GM13976 (cell line): ENCODE measurements at places on chromosomes 1 and 21.

- DNase-seq = no peak
Observed at GRCh38 chr1:3073489-3074296, 4.7 kb downstream of the PRDM16 start.

GRCh38 chr1:10714337-10715114 is 81.9 kb downstream of the CASZ1 start:
- no peak for DNase-seq

GRCh38 chr1:29653034-29653810 is 416.9 kb downstream of the PTPRU start:
- no peak for DNase-seq

GRCh38 chr21:34075091-34075425 is 1.7 kb downstream of the MRPS6 start:
- no peak for DNase-seq

DNA sequence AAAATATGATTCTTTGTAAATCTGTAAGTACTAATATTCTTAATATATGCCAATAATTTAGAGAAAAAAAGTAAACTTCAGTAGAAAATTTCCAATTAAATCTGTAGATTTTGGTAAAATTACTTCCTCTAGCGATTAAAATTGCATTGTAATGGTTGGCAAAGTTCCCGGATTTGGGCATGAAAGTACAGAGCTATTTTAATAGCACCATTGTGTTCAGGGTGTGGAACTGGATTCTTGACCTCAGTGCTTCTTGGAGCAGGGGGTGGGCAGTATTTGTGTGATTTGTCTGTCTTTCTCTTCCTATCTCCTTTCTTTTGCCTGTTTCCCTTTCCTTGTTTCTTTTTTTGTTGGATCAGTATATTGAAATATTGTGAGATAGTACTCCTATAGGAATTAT is 72.1 kb downstream of the DNM3 start:
- no peak for DNase-seq

GRCh38 chr21:38631206-38631605 is 132.9 kb upstream of the ERG start:
- no peak for DNase-seq
